ENCODE measurements at places on chromosomes 2 and 18. TPM values are rescaled to one million over a fixed set of nuclear protein-coding genes. Genes with fewer than 3 reads are reported as not detected.

ACMSD gene
- not detected for total RNA-seq

IL36G gene
- not detected for total RNA-seq

AGXT gene
- not detected for total RNA-seq

UGT1A8 gene
- total RNA-seq: not detected

SLC11A1 gene
- 36.6 TPM for total RNA-seq

MEP1B gene
- total RNA-seq: not detected

DNER gene
- total RNA-seq: 11.3 TPM

- peaks cover 53% of the 10 kb centered on the region for H3K4me1 ChIP-seq
- no peaks in the 10 kb centered on the region for H3K27me3 ChIP-seq
- peak overlapping the region; percentile 95 for H3K27ac ChIP-seq
Measured at GRCh38 chr18:77115192-77115953, 17.2 kb downstream of the MBP start.

- H3K4me3 ChIP-seq: no peak overlapping the region
- no peak overlapping the region for H3K27ac ChIP-seq
- H3K36me3 ChIP-seq: no peaks in the 10 kb centered on the region
- no peak for DNase-seq
- peaks cover 20% of the 10 kb centered on the region for H3K4me1 ChIP-seq
Measured at GRCh38 chr2:219292616-219293015, 13.4 kb downstream of the DNAJB2 start.

DNA sequence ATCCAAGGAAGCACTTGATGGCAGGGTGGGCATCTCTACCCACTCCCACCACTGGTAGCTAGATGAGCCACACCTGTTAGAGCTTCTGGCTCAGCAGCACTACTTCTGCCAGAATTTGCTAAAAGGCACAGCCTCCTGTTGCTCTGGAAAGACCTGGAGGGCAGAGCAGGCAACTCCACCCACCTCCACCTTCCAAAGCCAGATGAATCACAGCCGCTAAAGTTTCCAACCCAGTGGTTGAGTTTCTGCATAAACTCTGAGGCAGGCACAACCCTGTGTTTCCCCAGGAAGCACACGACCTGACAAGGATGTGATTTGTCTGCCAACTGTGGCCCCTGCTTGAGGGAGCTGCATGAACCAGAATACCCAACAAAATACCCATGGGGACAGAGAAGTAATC, 111.6 kb upstream of the GCFC2 start:
- no peaks in the 10 kb centered on the region for H3K27me3 ChIP-seq
- no peak for DNase-seq
- no peaks in the 10 kb centered on the region for H3K4me1 ChIP-seq
- no peak overlapping the region for H3K4me3 ChIP-seq

GRCh38 chr2:130338793-130339345, 3.8 kb upstream of the IMP4 start:
- no peaks in the 10 kb centered on the region for H3K27me3 ChIP-seq
- peaks cover 17% of the 10 kb centered on the region for H3K36me3 ChIP-seq
- no peak overlapping the region for H3K27ac ChIP-seq
- no peak overlapping the region for H3K4me3 ChIP-seq
- peaks cover 21% of the 10 kb centered on the region for H3K4me1 ChIP-seq

- no peaks in the 10 kb centered on the region for H3K4me1 ChIP-seq
- H3K4me3 ChIP-seq: no peak overlapping the region
- no peak for DNase-seq
- no peaks in the 10 kb centered on the region for H3K36me3 ChIP-seq
- H3K27me3 ChIP-seq: no peaks in the 10 kb centered on the region
- no peak overlapping the region for H3K27ac ChIP-seq
Measured at GRCh38 chr18:5159080-5159479, 38.0 kb downstream of the AKAIN1 start.

DNA sequence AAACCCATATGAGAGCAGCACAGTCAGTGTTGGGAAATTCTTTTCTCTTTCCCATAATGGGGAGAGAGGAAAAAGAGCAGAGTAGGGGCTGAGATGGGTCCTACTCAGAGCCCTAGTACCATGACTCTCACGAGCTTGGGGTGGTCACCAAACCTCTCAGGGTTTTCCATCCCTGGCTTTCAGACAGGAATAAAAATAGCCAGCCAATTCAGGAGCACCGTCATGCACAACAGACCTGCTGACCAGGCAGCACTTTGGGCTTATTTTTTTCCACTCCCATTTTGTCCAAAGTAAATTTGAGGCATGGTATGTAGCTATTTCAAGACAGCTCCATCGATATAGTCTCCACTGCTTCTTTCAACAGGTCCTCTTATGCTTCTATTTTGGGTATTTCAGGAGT, 86.4 kb downstream of the TGFA start:
- H3K36me3 ChIP-seq: no peaks in the 10 kb centered on the region
- DNase-seq: peak; percentile 22
- H3K27ac ChIP-seq: no peak overlapping the region
- H3K4me1 ChIP-seq: no peaks in the 10 kb centered on the region
- no peak overlapping the region for H3K4me3 ChIP-seq

GRCh38 chr2:45300026-45300750, 290.9 kb upstream of the SIX2 start:
- DNase-seq: no peak
- no peaks in the 10 kb centered on the region for H3K36me3 ChIP-seq
- H3K27me3 ChIP-seq: no peaks in the 10 kb centered on the region
- H3K27ac ChIP-seq: no peak overlapping the region
- no peak overlapping the region for H3K4me3 ChIP-seq

DNA sequence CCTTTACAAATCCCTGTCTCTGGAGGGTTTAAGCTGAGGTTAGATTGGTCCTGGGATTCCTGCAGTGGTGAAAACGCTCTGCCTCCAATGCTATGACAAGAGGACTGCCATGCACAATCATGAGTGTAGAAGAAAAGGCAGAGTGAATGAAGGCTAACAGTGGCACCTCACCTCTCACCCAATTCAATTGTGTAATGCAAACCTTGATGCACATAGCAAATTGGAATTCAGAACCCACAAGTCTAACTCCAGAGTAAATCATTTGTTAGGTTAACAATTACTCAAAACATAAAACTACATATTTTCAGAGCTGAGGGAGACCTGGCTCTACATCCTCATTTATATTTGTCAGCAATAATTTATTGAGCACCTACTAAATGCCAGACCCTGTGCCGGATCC, 1.8 kb downstream of the TGFBRAP1 start:
- H3K27ac ChIP-seq: no peak overlapping the region
- H3K4me1 ChIP-seq: peaks cover 47% of the 10 kb centered on the region
- no peak overlapping the region for H3K4me3 ChIP-seq
- DNase-seq: no peak
- no peaks in the 10 kb centered on the region for H3K36me3 ChIP-seq
- no peaks in the 10 kb centered on the region for H3K27me3 ChIP-seq

DNA sequence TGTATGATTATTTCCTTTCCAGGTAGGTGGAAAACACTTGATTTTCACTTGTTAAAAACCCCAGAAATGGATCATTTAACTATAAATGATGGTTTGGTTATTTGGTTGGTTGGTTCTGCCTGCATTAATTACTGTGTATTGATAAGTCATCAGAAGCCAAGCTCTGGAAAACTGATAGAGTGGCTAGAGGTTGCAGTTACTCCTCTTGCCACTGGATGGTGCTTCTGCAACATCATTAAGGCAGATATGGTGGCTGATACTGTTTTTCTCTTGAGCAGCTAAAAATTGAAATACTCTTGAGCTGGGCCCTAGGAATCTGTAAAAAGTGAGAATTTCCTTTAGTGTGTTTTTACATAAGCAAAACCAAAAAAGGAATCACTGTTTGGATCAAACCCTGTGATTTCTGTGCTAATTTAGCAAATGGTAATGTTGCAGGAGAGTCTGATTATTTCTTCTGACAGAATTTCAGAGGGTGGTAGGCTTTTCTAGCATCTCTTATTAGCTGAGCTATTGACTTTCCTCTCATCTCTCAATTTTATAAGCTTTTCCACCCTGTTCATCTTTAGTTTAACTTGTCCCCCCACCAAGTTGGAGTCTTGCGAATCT, 54.3 kb downstream of the RAB10 start:
- no peak overlapping the region for H3K27ac ChIP-seq
- H3K4me3 ChIP-seq: no peak overlapping the region
- DNase-seq: no peak
- H3K4me1 ChIP-seq: peaks cover 5% of the 10 kb centered on the region
- H3K27me3 ChIP-seq: no peaks in the 10 kb centered on the region
- H3K36me3 ChIP-seq: no peaks in the 10 kb centered on the region

GRCh38 chr2:55013936-55014335, 36.3 kb downstream of the RTN4 start:
- H3K27me3 ChIP-seq: no peaks in the 10 kb centered on the region
- no peak overlapping the region for H3K4me3 ChIP-seq
- no peaks in the 10 kb centered on the region for H3K36me3 ChIP-seq
- no peak for DNase-seq

- H3K4me1 ChIP-seq: no peaks in the 10 kb centered on the region
- H3K36me3 ChIP-seq: no peaks in the 10 kb centered on the region
Measured at GRCh38 chr2:40434731-40435271, 17.1 kb downstream of the SLC8A1 start.

DNA sequence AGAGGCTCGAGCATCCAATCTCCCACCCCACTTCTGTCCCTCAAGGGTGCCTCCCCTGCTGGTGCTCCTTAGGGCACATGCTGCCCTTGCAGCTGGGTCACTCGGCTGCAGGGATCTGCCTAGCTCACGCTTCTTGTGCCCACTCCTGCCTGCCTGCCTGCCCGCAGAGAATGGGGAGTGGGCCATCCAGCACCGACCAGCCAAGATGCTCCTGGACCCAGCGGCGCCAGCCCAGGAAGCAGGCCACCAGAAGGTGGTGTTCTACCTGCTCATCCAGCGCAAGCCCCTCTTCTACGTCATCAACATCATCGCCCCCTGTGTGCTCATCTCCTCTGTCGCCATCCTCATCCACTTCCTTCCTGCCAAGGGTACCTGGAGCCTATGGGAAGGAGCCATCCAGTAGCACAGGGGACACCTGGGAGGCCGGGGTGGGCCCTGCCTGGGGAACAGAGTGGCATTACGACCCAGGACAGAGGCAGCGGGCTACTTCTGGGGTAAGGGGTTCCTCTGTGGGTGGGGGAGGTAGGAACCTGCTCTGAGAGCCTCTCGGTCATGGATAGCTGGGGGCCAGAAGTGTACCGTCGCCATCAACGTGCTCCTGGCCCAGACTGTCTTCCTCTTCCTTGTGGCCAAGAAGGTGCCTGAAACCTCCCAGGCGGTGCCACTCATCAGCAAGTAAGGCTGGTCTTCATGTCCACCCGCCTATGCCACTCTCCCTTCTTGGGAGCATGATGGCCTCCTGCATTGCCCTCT, 3.4 kb downstream of the CHRNG start:
- no peak overlapping the region for H3K27ac ChIP-seq
- H3K4me3 ChIP-seq: no peak overlapping the region
- H3K4me1 ChIP-seq: no peaks in the 10 kb centered on the region
- H3K27me3 ChIP-seq: peaks cover 3% of the 10 kb centered on the region

- H3K36me3 ChIP-seq: no peaks in the 10 kb centered on the region
- DNase-seq: no peak
- H3K4me3 ChIP-seq: no peak overlapping the region
- H3K27ac ChIP-seq: no peak overlapping the region
- no peaks in the 10 kb centered on the region for H3K27me3 ChIP-seq
- H3K4me1 ChIP-seq: no peaks in the 10 kb centered on the region
Measured at GRCh38 chr2:101205521-101206479, 46.9 kb upstream of the CNOT11 start.

- H3K36me3 ChIP-seq: no peaks in the 10 kb centered on the region
- no peak for DNase-seq
- H3K4me1 ChIP-seq: no peaks in the 10 kb centered on the region
- no peaks in the 10 kb centered on the region for H3K27me3 ChIP-seq
Measured at GRCh38 chr2:85672456-85672855, 4.5 kb upstream of the SFTPB start.

DNA sequence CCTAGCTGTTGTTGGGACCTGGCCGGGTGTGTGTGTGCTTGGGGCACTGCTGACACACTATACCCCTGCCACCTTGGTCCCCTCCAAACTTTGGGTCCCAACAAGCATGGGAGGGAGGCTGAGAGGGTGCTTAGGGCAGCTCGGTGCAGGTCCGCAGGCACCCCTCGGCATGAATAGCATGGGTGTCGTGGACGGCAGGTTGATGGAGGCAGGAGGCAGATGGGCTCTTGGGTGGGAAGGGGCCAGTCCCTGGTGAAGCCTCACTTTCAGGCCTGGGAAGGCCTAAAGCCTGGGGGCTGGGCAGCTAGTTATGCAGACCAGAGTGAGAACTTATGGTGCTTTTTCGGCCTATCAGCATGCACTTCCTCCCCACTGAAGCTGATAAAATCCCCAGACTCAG, 164.2 kb downstream of the CDH19 start:
- H3K4me1 ChIP-seq: no peaks in the 10 kb centered on the region
- DNase-seq: no peak
- H3K27ac ChIP-seq: no peak overlapping the region
- H3K36me3 ChIP-seq: no peaks in the 10 kb centered on the region
- no peaks in the 10 kb centered on the region for H3K27me3 ChIP-seq

DNA sequence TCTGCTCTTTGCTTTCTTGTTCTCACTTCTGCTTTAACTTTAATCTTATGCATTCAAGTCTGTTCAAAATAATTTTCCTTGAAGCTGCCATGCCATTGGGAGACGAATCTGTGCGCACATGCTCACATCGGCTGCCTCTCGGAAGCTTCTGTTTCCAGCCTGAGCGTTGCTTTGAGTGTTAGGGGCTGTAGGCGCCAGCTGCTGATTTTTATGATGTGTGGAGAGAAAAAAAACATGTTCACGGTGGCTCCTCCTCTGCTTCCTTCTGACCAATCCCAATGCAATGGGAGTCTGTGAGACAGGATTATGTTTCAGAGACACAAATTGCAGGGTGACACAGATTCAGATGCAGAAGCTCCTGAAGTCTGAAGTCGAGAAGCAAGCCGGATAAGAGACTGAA, at the start of gene MC4R:
MC4R (minus strand) TSS at position 180 of the 400 bp plus-strand sequence. CDS start 426 bp downstream, outside the sequence.
- no peaks in the 10 kb centered on the region for H3K27me3 ChIP-seq
- no peaks in the 10 kb centered on the region for H3K4me1 ChIP-seq
- no peak for DNase-seq
- H3K36me3 ChIP-seq: no peaks in the 10 kb centered on the region

GRCh38 chr2:3633089-3633981, 24.7 kb upstream of the ALLC start:
- H3K4me1 ChIP-seq: no peaks in the 10 kb centered on the region
- no peaks in the 10 kb centered on the region for H3K36me3 ChIP-seq
- no peak overlapping the region for H3K4me3 ChIP-seq
- peak; percentile 92 for DNase-seq

DNA sequence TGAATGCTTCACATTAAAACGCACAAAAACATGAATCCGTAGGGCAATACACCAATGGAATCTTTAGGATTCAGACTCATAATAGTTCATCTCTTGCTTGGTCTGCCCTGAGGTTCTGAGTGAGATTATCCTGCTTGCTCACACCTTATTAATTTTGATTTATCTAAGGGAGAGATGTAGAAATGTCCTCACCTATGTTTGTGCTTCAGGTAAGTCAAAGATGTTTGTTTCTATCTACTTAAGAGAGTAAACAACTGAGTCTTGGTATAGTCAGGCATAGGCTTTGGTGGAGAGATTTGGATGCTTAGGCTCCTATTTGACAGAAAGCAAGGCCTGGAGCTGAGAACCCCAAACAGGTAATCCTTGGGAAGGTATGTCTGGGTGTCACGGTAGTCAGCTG, 231.0 kb upstream of the TNP1 start:
- H3K27ac ChIP-seq: no peak overlapping the region
- no peak overlapping the region for H3K4me3 ChIP-seq
- no peak for DNase-seq
- H3K36me3 ChIP-seq: no peaks in the 10 kb centered on the region

- no peak for DNase-seq
- H3K27me3 ChIP-seq: no peaks in the 10 kb centered on the region
- H3K4me1 ChIP-seq: peaks cover 57% of the 10 kb centered on the region
- peak overlapping the region; percentile 99 for H3K27ac ChIP-seq
Measured at GRCh38 chr2:148646231-148646559, 1.6 kb downstream of the EPC2 start.
